HCT116 (cell line): ENCODE measurements at places on chromosomes 11 and 22.
A peak's percentile ranks its signal among the peaks of the same experiment; 100 is the strongest.

DNA sequence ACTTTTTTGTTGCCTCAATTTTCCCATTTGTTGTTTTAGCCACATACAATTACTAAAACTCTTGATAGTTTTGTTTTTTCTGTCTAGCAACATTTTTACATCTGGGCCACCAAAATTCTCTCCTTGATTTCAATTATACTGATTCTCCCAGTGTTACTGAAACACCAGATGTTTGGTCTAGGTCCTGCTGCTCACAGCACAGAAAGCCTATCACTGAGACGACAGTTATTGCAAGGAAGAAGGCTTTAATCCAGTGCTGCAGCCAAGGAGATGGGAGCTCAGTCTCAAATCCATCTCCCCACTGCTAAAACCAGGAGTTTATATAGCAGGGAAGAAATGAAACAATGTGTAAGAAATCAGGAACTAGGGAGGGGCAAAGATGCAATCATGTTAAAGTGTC lies 837.7 kb upstream of the CNTN5 start:
- DNase-seq: no peak

- DNase-seq: no peak
These were observed 683 bp downstream of the PLA2G6 start for GRCh38 chr22:38180841-38181452.

GRCh38 chr22:24046024-24046423 lies 34.9 kb downstream of the CABIN1 start:
- no peak for DNase-seq

DNA sequence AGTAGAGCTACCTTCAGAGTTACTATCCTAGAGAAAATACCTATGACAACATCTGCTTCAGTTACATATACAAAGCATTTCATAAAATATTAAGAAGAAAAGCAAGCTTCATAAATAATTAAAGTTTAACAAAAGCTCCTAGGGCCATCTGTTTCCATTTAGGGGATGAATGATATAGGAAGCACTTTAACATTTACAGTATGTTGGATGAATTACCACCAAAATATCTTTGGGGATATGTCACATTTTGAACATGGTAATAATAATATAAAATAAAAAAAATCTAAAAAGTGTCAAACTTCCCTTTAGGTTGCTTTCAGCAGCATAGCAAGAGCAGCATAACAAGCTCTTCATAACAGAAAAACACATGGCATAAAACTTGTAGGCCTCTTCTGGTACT lies 104.6 kb downstream of the ATG16L2 start:
- DNase-seq: no peak

DNA sequence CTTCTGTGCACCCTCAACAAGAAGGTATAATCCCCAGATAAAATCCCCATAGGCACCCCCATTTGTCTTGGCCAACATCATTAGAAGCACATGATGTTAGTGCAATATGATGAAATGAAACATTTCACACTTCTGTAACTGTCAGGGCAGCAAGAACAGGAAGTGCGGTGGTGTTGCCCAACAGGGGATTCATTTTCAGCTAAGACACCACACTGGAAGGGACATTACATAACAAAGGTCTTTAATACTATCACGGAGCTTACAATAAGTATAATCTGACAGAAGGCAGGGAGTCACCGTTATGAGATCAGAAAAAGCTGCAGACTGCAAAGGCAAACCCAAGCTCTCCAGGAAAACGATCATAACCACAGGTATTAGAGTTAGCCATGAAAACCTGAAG lies 2.0 kb downstream of the OR52W1 start:
- no peak for DNase-seq

DNA sequence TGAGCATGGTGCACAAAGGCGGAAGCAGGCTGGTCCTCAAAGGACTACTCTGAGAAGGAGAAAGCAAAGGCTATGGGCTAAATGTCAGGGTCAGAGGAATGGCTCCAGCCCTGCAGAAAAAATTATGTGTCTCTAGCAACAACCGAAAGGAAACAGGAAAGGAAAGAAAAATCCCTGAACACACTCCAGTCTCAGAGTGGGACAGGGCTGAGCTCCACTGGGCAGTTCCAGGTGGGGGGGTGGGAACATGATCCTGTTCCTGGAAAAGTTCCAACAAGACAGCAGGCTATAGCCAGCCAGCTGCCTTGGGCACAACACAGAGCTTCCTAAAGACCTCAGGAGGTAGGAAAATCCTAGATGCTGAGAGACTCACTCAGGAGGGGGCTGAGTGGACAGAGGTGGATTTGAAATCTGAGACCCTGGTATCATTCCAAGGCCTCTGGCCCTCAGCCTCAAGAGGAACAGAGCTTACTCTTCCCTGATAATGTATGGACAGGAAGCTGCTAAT lies 1088.2 kb downstream of the TBC1D22A start:
- no peak for DNase-seq

- DNase-seq: no peak
These were observed 66.4 kb downstream of the OTOG start for GRCh38 chr11:17613428-17613962.

DNA sequence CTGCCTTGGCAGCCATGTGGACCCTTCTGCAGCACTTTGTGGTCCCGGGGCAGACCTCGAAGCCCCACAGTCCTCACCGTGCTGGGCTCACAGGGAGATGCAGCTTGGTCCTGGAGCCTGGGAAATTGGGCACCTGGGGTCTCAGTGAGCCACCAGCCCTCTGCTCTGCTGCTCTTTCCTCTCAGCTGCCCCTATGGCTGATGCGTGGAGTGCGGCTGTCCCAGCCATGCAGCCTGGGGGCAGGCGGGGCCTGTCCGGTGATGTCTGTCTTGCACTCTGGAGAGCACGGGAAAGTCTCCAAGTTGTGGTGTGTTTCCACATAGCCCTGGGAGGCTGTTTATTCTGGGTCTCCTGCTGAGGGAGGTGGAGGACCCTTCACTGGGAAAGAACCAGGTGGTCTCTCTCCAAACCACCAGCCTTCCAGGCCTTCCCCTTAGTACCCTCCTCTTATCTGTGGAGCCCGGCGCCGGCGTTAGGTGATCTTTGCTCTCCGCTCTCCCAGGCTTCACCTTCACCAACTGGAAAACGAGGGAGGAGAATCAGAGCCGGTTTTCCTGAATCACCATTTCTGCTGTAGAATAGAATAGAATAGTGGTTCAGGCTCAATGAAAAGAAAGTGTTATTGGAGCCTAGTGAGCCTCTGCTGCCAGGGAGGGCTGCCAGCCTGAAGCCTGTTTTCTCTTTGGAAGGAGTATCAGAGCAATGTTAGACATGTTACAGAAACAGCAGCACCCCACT lies 41.2 kb upstream of the GRAMD4 start:
- no peak for DNase-seq

- DNase-seq: no peak
These were observed 11.3 kb downstream of the MAML2 start for GRCh38 chr11:96331699-96332116.

- peak; percentile 19 for DNase-seq
These were observed 1.0 kb downstream of the CTSD start for GRCh38 chr11:1762537-1763302.

GRCh38 chr22:33848251-33848650 lies 72.0 kb downstream of the LARGE1 start:
- no peak for DNase-seq

- no peak for DNase-seq
These were observed 745 bp downstream of the NCAM1 start for GRCh38 chr11:112961751-112962578.

- no peak for DNase-seq
These were observed 97.9 kb upstream of the CTSC start for GRCh38 chr11:88435415-88435814.

- DNase-seq: no peak
These were observed 717 bp downstream of the OSM start for GRCh38 chr22:30265823-30266444.

GRCh38 chr22:21939461-21939913 lies 13.2 kb downstream of the PPM1F start:
- no peak for DNase-seq

- DNase-seq: no peak
These were observed 812.6 kb downstream of the OPCML start for GRCh38 chr11:132719684-132720083.

GRCh38 chr11:13030857-13031256 lies 21.7 kb downstream of the RASSF10 start:
- no peak for DNase-seq

DNA sequence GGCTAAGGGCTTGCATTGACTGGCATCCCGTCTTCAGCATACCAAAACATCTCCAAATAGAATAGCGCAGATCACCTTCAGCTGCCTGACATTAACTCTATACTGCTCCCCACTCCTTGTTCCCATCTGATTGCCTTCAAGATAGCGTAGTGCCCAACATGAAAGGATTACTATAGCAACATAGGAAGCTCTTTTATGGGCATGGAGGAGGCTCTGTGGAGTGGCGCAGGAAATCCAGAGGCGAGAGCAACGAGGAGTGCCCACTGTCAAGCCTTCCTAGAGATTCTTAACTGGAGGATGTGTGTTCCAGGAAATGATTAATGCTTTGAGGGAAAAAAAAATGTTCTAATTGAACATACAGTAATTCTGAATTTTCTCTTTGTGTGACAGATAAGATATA lies 213.3 kb downstream of the CADM1 start:
- DNase-seq: no peak

GRCh38 chr11:18320617-18321016 lies 1.3 kb downstream of the HPS5 start:
- DNase-seq: no peak

- no peak for DNase-seq
These were observed 545 bp upstream of the ZDHHC13 start for GRCh38 chr11:19116276-19116970.

- no peak for DNase-seq
These were observed 82.4 kb downstream of the CTTN start for GRCh38 chr11:70480711-70481110.

DNA sequence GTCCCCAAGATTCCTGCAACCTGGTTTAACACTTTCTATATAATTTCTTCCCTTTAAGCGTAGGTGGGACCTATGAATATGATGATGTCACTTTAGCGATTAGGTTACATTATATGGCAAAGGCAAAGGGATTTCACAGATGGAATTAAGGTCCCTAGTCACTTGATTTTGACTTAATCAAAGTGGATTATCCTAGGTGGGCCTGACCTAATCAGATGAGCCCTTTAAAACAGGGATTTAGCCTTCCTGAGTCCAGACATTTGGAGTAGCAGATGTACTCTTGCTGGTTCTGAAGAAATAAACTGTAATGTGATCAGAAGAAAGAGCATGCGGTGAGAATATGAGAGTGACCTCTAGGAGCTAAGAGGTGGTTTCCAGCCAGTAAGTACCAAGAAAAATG lies 67.8 kb upstream of the LIN7C start:
- DNase-seq: no peak

GRCh38 chr22:37556710-37557109 lies 3.6 kb upstream of the CDC42EP1 start:
- no peak for DNase-seq

GRCh38 chr11:2462986-2463765 lies 18.4 kb downstream of the KCNQ1 start:
- DNase-seq: peak; percentile 45

- no peak for DNase-seq
These were observed 76.3 kb downstream of the NTM start for GRCh38 chr11:131446590-131447275.

GRCh38 chr11:65555693-65556231 lies 2.4 kb downstream of the LTBP3 start:
- DNase-seq: peak; percentile 71

DNA sequence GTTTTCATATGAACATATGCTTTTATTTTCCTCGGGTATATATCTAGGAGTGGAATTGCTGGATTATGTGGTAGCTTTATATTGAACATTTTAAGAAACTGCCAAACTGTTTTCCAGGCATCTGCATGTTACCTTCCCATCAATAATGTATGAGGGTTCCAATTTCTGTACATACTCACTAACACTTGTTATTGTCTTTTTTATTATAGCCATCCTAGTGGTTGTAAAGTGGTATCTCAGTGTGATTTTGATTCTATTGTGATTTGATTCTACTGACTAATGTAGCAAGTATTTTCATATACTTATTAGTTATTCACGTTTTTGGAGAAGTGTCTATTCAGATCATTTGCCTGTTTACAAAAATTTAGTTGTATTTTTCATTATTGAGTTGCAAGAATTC lies 2.0 kb downstream of the ANO5 start:
- DNase-seq: no peak

DNA sequence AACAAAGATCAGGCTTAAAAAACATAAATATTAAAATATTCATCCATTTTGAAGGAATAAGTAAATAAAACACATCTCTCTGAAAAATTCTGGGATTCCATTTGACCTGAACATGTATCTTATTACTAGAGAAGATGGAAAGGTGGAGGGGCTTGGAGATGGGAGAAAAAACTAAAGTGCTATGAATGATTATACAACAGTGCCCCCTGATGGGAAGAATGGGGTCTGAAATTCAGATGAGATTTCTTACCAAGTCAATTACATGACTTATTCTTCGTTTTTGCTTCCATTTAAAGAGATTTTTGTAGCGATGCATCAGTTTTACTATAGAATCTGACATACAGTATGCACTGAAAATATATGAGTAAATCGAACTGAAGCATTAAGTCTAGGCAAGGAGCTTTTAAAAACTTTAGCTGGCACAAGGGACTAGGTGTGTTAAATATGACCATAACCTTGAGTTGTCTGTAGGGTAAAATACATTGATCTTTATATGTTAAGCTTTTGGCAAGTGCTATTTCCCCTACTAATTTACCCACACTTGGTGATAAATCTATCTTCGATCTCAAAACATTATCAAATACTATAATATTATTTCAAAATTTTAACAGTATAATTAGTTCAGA lies 718.8 kb downstream of the CNTN5 start:
- DNase-seq: no peak

- no peak for DNase-seq
These were observed 761.3 kb downstream of the OPCML start for GRCh38 chr11:132770829-132771530.

GRCh38 chr11:355581-356458 lies 13.5 kb upstream of the B4GALNT4 start:
- DNase-seq: peak; percentile 65

- no peak for DNase-seq
These were observed 9.9 kb downstream of the LRRC4C start for GRCh38 chr11:41449483-41450050.

GRCh38 chr11:111589114-111589513 lies 13.1 kb upstream of the SIK2 start:
- no peak for DNase-seq

GRCh38 chr11:35474688-35475087 lies 50.7 kb downstream of the PAMR1 start:
- no peak for DNase-seq
